ENCODE measurements at places on chromosomes 5 and 9.

DNA sequence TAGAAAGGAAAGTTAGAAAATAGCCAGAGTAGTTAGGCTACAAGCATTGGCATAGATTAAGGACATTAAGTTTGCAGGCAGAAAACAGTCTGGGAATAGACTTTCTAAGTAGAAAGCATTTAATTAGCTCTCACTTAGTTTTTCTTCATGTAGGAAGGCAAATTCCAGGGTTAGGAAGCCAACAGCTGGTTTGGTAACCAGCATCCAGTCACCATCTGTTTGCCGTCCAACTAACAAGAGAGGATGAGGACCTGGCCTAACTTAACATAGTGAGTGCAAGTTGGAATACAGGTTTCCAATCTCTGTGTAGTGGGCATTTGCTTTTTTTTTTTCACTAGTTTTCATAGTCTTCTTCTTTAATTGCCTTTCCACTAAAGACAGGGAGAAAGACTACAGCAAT is 121.7 kb upstream of the NR3C1 start:
- no peak overlapping the region for H3K27ac ChIP-seq
- H3K4me1 ChIP-seq: peaks cover 2% of the 10 kb centered on the region
- no peak for DNase-seq
- H3K27me3 ChIP-seq: no peaks in the 10 kb centered on the region

- H3K4me1 ChIP-seq: no peaks in the 10 kb centered on the region
- no peak overlapping the region for H3K27ac ChIP-seq
- H3K36me3 ChIP-seq: no peaks in the 10 kb centered on the region
- no peaks in the 10 kb centered on the region for H3K27me3 ChIP-seq
- DNase-seq: no peak
These were observed 37.1 kb upstream of the NR3C1 start for GRCh38 chr5:143440448-143441115.

GRCh38 chr5:139131465-139131864 is 66.7 kb downstream of the SIL1 start:
- H3K4me1 ChIP-seq: peaks cover 8% of the 10 kb centered on the region
- no peaks in the 10 kb centered on the region for H3K27me3 ChIP-seq
- DNase-seq: peak; percentile 54
- H3K4me3 ChIP-seq: no peak overlapping the region
- H3K27ac ChIP-seq: no peak overlapping the region

DNA sequence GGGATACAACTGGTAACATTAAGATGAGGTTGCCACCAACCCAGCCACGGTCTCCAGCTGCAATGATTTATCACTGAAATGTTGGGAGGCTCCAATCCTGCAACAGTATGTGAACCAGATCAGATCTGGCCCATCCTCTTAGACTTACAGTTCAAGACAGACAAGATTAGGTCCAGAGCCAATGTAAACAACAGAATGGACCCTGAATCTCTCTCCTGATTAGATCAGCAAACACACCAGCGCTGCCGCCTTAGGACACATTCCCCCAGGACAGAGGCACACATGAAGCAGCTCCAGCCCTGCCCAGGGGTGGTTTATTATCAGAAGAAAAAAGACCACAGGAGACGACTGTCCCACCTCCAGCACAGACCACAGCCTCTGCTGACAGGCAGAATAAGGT is 82.1 kb downstream of the SLIT3 start:
- no peak overlapping the region for H3K27ac ChIP-seq
- no peaks in the 10 kb centered on the region for H3K27me3 ChIP-seq
- DNase-seq: no peak
- no peak overlapping the region for H3K4me3 ChIP-seq
- H3K36me3 ChIP-seq: no peaks in the 10 kb centered on the region
- H3K4me1 ChIP-seq: no peaks in the 10 kb centered on the region

DNA sequence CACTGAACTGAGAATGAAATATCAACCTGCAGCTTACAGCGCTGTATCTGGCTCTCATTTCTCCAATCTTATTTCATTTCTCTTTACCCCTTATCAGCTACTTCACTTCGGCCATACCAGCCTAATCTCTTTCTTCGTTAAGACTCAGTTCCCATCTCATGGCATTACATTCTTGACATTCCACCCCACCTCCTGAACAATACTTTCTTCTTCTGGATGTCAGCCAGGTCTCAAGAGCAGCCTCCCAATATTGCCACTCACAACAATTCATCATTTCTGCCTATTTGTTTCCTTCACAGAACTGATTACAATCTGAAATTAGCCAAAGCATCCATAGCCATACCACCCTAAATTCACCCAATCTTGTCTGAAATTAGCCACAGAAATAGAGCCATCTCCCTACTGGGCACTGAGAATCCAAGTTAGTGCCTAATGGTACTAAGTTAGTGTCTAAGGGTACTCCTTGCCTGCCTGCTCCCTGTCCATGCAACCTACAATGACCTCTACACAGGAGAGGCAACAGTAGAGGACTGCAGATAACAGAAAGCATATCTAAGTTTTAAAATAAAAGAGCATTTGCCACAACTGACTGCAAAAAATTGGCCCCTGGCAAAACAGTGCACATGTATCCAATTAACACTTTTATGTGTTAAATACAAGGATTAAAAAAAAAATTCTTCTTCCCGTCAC is 35.2 kb downstream of the SETX start:
- no peak overlapping the region for H3K27ac ChIP-seq
- no peaks in the 10 kb centered on the region for H3K27me3 ChIP-seq
- no peak overlapping the region for H3K4me3 ChIP-seq
- no peaks in the 10 kb centered on the region for H3K4me1 ChIP-seq
- no peak for DNase-seq

DNA sequence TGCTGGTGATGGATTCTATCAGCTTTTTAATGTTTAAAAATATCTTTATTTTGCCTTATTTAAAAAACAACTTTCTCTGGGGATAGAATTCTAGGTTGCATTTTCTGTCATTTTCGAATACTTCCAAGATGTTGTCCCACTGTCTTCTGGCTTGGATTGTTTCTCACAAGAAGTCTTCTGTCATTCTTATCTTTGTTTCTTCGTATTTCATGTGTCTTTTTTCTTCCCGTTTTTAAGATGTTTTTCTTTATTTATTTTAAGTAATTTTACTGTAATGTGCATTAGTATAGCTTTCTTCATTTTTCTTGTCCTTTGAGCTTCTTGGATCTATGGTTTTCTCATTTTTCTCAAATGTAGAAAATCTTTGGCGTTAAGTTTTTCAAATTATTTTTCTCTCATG is 19.1 kb downstream of the STX17 start:
- peaks cover 57% of the 10 kb centered on the region for H3K36me3 ChIP-seq
- no peaks in the 10 kb centered on the region for H3K27me3 ChIP-seq
- H3K27ac ChIP-seq: no peak overlapping the region
- DNase-seq: no peak
- no peak overlapping the region for H3K4me3 ChIP-seq

Data from mesenchymal stem cell (in vitro differentiated cells and primary cell).